Large intestine (tissue), 12 donors: ENCODE measurements at places on chromosomes 7 and 10.
A peak's percentile ranks its signal among the peaks of the same experiment; 100 is the strongest.

- DNase-seq, result no peak
Observed at GRCh38 chr10:48684792-48685623, at the start of gene WDFY4. WDFY4 (plus strand) TSS chr10:48684873; CDS start chr10:48709733, 24,860 bp downstream.

DNA sequence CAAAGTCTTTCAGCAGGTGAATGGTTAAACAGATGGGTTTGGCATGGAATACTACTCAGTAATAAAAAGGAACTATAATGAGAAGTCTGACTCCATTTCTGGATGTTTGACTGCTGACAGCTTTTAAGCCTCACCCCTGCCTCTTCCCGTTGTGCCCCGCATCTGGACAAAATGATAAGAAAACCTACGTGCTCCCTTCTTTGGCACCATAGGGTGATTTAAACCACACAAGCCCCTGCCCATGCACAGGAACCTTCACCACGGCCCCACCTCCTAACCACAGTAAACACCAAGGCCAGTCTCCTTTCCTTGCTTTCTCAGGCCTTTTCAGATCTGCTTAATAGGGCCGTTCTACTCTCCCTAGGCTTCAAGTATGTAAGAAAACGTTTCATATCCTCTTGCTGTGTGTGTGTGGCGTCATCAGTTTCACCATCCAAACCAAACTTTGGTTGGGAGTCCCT is 47.1 kb upstream of the UBN2 start:
- peak; percentile 3 for DNase-seq

DNA sequence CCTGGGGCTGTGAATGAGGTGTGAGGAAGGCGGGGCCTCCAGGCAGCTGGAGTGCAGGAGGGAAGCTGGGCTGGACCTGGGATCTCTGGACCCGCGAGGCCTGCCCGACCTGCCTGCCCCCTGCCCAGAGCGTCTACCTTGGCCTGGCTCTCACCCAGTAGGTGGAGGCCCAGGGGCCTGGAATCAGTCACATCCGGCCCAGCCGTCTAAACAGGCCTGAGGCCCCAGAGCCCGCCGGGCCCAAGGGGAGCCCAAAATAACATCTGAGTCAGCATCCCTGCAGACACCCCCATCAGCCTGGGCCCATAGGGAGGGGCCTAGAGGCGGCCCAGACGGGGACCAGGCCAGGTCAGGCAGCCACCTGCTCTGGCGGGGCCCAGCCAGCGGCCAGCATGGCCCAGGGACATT is 15.1 kb upstream of the ELN start:
- no peak for DNase-seq

- peak; percentile 43 for DNase-seq
Observed at GRCh38 chr7:149495785-149496641, 1.6 kb downstream of the ZNF746 start.

DNA sequence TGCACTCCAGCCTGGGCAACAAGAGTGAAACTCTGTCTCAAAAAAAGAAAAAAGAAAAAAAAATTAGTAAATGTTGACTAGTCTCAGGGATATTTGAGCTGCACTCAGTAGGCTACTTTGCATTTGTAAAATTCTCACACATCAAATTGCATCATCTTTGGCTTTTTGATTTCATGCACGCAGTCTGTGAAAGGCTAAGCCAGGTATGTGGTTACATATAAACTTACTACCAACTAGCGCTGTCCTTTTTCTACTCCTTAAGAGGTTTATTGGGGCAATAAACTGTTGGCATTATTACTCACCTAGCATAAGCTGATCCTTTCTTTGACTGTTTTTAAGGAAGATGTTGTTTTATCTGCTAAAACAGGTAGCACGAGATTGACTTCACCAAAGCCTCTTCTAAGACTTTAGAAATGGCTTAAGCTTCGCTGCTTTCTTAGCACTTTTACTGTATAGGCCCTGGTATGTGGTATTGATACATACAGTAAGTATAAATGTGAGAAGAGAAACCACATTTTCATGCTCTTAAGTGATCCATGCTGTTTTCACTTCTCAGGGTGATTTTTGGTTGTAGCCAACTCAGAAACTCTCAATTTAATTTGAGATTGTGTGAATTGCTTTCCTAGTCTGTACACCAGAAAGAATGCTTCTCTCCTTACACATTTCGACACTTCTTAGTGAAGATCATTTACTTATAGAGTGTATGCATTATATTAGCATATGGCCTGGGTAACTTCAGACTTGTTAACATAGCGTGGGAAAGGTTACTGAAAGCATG is 323.9 kb downstream of the AUTS2 start:
- peak; percentile 90 for DNase-seq

DNA sequence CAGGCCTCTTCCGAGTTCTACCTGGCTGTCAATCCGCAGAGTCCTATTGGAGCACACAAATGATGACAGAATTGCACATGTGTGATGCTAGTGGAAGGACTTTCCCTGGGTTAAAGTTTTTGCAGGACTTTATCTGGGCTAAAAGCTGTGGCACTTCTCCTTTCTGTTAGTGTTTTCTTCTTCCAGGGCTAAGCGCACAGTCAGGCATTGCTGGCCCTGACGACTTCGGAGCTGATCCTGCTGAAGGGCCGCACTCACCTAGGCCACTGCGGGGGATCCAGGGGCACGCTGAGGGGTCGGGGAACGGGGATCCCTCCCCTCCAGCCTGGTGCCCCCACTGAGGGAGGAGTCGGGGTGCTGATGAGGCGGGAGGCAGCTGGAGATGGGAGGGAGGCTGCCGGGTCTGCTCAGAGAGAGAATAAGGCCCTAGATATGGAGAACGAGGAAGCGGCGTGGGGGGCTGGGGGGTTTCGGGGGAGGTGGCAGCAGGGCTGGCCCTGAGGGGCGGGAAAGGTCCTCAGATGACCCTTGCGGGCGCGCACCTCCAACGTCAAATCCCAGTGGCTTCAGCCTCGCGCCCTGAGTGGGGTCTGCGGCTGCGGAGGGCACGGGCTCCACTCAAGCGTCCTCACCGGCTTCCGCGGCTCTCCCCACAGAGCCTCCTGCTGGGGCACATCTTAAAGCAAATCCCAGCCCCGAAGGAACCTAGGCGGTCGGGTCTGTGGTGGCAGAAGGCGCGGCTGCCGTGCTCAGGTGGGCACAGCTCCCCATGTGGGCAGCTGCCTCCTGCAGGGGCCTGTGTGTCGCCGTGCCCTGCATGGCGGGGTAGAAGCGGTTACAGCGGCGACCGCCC is 30.9 kb downstream of the AGR3 start:
- no peak for DNase-seq

GRCh38 chr7:49060743-49061142 is 136.4 kb downstream of the CDC14C start:
- DNase-seq, result no peak

- no peak for DNase-seq
Observed at GRCh38 chr10:116608686-116609594, 11.8 kb upstream of the PNLIPRP2 start.

- DNase-seq, result no peak
Observed at GRCh38 chr10:34094146-34094696, 720.9 kb downstream of the PARD3 start.

- no peak for DNase-seq
Observed at GRCh38 chr7:65812281-65812680, 60.6 kb upstream of the VKORC1L1 start.

- no peak for DNase-seq
Observed at GRCh38 chr7:153027904-153028303, 268.4 kb downstream of the ACTR3B start.

GRCh38 chr7:79465551-79465950 is 12.1 kb upstream of the MAGI2 start:
- no peak for DNase-seq

- no peak for DNase-seq
Observed at GRCh38 chr7:81657551-81657950, 112.3 kb downstream of the HGF start.

GRCh38 chr10:7370511-7370910 is 40.3 kb downstream of the SFMBT2 start:
- no peak for DNase-seq

GRCh38 chr7:97004247-97005182 is 838 bp upstream of the DLX6 start:
- DNase-seq, result no peak

DNA sequence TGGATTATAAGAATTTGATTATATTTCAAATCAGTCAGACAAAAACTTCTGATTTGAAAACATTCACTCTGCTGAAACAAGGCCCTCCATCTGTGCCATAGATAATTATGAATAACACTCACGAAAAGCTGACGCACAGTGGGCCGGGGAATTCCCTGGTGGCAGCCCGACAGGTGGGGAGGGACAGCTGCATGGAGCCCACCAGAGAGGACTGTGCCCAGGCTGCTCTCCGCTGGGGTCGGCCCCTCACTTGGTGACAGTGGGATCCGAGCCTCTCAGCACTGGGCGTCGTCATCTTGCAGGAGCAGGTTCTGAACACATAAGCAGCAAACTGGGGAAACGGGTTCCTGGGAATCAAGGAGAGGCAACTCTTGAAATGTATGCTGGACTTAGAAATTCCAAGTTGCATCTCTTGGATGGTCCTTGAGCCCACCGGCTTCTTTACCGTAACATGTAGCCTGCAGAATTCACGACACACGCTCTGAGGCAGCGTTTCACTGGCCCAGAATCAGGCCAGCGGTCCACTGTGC is 41.4 kb downstream of the AFAP1L2 start:
- no peak for DNase-seq

DNA sequence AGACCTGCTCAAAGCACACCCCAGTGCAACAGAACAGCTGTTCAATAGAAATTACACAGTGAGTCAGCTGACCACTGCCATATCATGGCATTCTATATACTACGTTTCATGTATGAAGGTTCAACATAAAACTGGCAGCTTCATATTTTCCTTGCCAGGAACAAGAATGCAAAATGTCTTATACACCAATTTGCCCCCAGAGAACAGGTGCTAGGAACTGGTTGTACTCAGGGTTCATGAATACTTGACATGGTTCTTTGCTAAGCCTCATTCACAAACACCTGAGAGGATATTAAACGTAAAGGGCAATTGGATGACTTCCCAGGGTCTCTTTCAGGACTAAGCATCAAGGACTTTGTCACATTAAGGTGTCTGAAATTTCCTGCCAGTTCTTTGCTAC is 6.9 kb downstream of the MYOF start:
- DNase-seq, result no peak

DNA sequence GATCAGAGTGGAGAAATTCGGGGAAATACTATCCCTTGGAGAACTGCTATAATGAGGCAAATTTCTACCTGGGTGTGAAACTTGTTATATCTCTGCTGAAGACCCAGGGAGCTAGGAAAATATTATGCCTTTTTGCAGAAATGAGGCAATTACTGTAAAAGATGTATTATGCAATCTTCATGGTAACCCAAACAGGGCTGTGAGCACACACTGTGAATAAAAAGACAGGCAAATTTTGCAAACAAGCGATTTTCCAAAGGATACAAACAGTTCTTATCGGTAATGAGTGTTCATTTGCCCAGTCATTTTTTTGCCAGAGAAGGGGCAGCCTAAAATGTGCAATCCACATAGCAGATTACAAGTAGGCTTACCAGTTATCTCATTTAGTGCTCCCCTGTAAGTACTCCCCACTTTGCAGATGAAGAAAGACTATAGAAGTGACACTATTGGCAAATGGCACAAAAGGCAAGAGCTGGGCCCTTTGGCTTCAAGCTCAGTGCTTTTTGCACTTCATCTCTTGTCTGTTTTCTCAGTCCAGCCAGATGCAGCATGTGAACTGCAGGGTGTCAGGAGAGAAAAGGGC is 205.8 kb downstream of the HECW1 start:
- no peak for DNase-seq

DNA sequence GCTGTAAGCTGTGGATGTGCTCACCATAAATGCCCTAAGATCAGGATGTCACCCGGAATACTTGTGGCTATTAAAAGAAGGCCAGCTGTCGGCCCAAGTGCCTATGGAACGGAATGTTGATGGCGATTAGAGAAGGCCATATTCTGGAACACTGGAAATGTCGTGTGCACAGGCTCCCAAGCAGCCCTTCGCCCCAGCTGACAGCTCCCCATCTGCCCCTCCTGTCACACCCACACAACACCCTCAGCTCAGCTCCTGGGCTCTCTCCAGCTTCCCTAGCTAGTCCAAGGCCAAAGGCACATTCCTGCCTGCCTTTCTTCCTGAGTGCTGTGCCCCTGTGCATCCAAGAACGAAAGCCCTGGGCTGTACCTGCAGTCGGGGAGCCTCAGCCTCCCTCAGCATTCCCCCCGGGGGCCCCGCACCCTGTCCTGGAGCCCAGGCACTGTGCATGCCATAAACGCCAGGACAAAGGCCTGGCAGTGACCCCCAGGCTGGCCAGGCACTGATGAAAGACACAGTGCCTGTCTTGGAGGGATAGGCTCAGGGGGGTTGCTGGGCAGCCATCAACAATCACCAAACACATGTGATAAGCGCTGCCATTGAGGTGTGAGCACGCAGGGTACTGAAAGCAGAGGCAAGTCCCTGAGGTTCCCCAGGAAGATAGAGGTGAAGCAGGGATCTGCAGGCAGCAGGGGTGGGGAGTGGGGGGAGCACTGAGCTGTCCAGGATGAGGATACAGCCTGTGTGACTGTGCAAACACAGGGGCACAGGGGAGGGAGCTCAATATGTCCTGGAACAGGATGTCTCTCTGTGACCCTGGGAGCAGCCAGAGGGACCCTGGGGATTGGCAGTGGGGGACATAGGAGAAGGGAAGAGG is 3.7 kb upstream of the LDB3 start:
- peak; percentile 39 for DNase-seq

GRCh38 chr10:11354823-11355222 is 256.6 kb downstream of the USP6NL start:
- no peak for DNase-seq

GRCh38 chr7:115689941-115690340 is 340.6 kb downstream of the TFEC start:
- no peak for DNase-seq

DNA sequence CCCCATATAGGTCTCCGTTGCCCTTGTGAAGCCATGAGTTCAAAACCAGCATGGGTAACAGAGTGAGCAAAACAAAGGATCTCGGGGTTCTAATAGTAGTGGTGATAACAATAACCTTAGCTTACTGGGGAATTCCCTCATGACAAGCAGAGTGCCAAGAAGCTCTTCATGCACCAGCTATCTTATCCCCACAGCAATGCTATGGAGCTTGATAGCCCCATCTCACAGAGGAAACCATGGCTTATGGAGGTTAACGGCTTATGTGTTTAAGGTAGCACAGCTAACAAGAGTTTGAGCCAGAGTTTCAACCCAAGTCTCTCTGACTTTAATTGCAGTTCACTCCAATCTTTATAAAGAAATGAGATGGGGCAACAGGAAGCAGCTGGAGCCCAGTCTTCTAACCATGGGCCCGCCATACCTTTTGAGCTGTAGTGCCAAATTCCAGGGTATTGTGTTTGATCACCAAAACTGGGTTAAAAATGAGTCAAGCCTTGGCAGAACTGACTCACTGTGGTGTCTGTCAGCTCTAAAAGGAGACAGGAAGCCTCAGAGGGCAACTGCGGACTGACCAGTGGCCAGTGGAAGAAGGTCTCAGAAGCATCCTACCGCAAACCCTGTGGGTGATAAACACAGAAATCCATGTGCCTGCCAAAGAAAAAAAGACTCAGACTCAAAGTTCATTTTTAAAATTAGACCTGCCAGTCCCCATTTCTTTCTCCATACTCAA is 16.5 kb upstream of the PLAU start:
- DNase-seq, result no peak

- DNase-seq, result no peak
Observed at GRCh38 chr10:124535731-124536495, 74.3 kb downstream of the LHPP start.
